ENCODE measurements at places on chromosomes 4 and X.
A peak's percentile ranks its signal among the peaks of the same experiment; 100 is the strongest.

DNA sequence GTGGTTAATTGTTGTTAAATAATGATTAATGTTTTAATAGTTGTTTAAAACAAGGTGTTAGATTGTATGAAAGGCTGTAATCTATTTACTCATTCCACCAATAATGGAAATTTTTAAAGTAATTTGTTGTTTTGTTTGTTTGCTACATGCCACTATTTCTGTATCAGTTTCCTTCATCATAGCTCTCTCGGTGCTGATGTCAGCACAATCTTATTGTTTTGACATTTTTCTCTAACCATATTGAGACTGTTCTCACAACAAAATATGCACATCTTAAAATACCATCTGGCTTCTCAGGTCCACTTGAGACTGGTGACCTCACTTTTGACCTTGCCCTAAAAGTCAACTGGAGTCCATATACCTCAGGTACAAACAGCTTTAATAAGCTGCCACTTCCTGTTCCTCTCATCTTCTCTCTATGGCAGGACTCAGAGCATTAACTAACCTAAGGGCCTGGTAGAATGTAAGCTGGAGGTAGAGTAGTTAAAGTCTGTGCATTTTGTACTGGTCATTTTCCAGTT is 1.0 kb upstream of the GUCY1B1 start:
- DNase-seq = no peak

DNA sequence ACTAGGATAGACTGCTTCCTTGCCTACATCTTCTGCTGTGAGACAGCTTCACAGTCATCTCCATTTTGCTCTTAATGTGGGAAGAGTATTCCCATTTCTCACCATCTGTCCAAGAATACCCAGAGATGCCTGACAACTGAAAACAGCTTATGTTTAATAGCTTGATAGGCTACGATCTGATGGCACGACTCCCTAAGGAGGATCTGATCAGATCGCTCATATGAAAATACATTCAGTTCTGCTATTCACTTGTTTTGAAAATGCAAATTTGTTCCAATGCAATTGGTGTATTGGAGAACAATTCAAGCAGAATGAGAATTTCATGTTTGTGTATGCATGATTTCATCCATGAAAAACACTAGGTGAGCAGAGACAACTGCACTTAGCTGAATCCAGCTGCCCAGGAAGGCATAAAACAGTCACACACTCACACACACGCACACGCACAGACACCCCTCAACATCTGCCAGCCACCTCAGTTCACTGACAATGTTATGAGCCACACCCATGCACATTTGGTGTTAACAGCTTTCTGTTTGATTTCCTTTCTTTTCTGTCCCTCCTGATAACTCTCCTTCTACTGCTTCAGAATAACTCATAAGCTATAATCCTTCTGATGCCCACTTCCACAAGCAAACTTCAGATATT is 29.6 kb downstream of the TRIML1 start:
- DNase-seq = no peak

- DNase-seq = peak; percentile 41
Measured at GRCh38 chrX:119790977-119791436, 423 bp downstream of the RPL39 start.

- DNase-seq = no peak
Measured at GRCh38 chr4:95077864-95078263, 320.1 kb downstream of the BMPR1B start.

DNA sequence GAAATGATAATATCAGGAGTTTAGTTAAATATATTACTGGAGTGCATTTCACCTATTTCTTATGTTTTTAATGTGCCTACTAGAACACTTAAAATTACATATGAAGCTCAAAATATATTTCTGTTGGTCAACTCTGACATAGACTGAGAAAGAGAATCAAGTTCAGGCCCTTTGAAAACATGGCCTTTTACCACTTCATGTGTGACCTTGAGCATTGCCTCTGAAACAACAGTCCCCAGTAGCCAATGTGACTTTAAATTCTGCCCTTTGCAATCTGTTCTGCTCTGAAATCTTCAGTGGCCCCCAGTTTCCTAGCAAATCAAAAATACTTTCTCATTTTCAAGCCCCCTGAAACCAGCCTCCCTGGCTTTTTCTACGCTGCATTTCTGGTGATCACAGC is 50.1 kb upstream of the TBC1D14 start:
- no peak for DNase-seq

DNA sequence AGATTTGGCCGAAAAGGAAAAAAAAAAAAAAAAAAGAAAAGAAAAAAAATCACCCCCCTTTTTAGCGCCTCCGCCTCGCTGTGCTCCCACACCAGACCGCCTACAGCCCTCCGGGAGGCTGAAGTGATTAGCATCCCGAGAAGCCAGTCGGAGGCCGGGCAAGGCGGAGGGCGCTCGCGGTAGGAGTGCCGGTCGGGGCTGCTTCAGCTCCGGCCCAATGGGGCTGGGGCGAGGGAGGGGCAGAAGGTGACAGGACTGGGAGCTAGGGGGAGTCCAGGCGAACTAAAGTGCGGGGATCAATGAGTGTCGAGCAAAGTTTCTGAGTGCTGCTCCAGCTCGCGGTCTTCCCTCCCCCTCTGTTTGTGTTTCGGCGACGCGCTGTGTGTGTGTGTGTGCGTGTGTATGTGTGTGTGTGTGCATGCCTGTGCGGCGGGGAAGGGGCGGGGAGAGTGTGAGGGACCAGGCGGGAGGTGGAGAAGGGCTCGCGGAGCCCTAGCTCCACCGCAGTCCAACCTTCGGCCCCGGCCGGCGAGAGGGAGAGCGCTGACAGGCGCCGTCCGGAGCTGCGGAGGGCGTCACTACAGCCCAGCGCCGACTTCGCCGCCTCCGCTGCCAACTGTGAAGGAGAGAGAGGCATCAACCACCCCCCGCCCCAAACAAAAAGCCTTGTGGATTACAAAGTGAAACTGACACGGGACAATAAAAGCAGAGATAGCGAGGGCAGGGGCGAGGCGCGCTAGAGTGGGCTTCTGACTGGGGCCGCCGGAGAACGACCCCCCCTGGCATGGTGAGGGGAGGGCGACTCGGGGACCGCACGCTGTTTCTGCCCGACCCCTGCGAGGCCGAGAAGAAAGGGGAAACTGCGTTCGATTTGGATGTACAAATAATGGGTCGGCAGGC is at the start of gene FAT4:
FAT4 (plus strand) TSS at position 280 of the 900 bp plus-strand sequence. CDS start 1,457 bp downstream, outside the sequence.
- no peak for DNase-seq

DNA sequence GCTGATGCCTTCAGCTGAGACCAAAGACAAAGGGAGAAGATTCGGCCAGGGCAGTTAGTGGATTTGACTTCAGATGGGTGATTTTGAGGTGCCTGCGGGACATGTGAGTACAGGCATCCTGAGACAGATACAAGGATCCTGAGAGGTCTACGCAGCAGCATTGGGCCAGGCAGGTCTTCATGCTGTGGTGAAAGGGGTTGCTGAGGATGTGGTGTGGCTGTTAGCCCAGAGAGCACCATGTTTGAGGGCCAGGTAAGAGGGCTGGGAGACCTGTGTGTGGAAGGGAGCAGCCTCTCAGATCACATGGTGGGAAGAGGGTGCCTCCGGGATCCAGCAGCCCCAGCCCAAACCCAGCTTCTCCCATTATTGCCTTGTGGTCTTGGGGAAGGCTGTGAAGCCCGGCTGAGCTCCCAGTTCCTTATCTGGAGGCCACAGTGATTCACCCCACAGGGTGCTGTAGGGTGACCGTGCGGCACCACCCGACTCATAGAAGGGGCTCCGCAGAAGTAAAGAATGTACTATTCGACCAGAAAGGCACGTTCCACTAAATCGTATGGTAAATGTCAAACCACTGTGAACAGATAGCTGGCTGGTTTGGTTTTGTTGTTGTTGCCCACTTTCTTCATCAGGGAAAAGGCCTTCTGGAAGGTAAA is 27.7 kb upstream of the TADA2B start:
- DNase-seq = no peak

- no peak for DNase-seq
Measured at GRCh38 chrX:128653524-128654060, 601.4 kb upstream of the ACTRT1 start.

DNA sequence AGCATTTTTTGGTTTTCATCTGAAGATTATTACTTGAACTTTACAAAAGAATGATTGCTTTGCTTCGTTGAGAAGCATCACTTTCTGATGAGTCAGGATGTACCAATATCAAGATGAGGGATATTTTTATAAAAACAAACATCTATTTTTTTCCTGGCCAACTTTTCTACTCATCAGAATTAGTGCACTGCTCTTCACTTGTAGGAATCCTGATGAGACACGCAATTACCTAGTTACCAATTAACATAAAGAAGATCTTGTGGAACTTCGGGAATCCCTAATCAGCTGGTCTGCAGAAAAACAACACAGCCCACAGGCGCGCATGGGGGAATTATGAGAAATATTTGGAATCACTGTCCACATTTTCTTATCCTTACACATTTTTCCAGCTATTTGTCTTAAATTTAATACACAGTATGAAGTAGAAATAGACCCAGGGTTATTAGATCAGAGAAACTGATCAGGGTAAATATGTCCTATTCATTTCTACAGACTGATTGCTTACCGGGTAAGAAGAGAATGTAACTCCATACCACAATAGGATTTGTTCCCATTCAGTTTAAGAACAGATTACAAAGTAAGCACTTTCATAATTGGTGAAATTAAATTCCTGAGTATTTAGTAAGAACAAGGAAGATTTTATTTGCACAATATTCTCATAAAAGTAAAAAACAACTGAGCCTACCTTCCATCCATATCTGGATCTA is 50.9 kb downstream of the MFAP3L start:
- no peak for DNase-seq

GRCh38 chrX:78754917-78755316 is 7.4 kb downstream of the LPAR4 start:
- no peak for DNase-seq

DNA sequence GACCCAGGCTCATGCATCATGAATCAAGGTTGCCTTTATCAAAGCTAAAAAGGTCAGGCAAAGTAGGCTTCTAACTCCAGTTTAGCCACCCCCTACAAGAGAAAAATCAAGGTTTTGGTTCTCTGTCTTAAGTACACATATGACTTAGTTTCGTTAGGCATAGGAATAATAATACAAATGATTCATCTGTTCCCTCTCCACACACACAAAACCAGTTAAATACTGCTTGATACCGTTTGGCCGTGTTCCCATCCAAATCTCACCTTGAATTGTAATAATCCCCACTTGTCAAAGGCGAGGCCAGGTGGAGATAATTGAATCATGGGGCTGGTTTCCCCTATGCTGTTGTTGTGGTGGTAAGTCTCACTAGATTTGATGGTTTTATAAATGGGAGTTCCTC is 226.2 kb downstream of the HS6ST2 start:
- no peak for DNase-seq

DNA sequence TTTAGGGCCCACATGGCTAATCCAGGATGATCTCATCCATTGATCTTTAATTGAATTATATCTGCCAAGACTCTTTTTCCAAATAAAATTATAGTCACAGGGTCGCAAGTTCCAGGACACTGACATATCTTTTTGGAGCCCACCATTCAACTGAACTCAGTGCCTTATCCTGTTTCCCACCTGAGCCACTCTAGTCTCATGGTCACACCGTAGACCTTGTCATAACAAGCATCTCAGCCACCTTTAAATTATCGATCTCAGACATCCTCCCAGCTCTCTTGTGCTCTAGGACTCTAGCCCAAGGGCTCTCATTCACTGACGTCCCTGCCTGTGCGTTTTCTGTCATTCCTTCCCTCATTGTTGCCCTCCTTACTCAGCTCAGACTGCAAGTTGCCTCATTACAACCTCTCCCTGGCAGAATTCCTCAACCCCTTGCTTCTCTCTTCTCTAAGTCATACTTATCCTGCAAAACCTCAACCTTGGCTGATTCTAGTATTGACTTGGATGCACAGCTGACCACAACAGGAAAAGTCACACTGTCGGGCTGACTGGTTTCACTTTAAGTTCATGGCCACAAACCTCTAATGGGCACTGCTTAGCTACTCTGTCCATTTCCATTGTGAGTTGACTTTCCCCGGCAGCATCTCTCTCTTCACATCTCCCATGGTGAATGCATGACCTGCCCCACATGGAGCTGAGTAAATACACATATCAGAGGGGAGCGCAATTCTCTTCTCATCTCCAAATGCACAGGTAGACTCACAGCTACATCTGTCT is 91.0 kb upstream of the TRIM2 start:
- DNase-seq = no peak

GRCh38 chrX:118228041-118228440 is 111.4 kb upstream of the KLHL13 start:
- DNase-seq = no peak

- no peak for DNase-seq
Measured at GRCh38 chr4:21879187-21879586, 69.4 kb downstream of the KCNIP4 start.

GRCh38 chrX:39859991-39860861 is 237.5 kb downstream of the BCOR start:
- no peak for DNase-seq

- no peak for DNase-seq
Measured at GRCh38 chr4:42104521-42104920, 47.9 kb downstream of the BEND4 start.

DNA sequence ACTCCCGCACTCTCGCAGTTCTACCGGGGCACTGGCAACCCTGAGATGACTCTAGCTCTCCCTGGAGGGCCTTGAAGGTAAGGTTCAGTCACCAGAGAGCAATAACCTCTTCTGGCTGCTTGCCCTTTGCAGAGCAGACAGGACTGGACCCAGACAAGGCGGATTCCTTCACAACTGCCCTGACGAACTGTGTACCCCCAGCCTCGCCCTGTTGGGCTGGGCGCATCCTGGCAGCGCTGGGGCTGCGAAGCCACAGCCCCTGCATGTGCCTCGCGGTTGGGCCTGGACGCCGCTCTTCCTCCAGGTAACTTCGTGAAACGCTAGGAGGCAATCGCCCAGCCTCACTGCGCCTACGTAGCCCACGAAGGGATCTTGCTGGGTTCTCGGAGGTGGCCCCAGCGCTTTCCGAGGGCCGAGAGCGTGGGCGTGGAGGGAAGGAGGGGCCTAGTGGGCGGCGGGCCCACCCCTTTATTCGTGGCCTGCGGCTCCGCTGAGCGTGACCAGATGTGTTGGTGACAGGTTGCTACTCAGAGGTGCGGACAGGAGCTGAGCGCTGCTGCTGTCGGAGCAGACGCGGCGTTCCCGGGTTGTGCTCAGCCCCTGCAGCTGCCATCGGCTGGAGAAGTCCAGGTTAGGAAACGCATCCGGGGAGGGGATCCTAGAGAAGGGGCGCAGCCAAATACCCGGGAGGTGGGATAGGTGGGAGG is 1.9 kb upstream of the MAMLD1 start:
- no peak for DNase-seq

- no peak for DNase-seq
Measured at GRCh38 chr4:151675411-151675971, 85.3 kb downstream of the GATB start.

GRCh38 chr4:186472948-186473347 is 82.4 kb downstream of the MTNR1A start:
- DNase-seq = no peak

DNA sequence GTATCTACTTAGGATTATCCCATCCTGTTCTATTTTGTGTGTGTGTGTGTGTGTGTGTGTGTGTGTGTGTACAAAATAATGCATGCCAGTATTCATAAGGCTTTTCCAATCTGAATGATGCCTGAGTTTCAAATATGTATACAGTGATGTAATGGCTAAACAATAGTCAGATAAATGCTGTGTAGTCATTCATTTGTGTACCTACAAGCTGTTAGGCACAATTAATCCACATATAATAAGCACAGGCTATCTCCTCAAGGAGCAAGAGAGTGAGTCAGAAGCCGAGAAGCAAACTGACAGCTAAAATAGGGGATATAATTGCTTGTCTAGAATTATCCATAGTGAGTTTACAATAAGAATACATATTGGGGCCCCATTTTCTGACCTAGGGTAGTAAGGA is 15.7 kb downstream of the DMD start:
- no peak for DNase-seq

All from thymus (tissue), 14 donors.